ENCODE measurements at places on chromosomes 4 and X.
A peak's percentile ranks its signal among the peaks of the same experiment; 100 is the strongest.

- H3K27ac ChIP-seq: no peak overlapping the region
- DNase-seq: no peak
- no peaks in the 10 kb centered on the region for H3K4me1 ChIP-seq
- H3K4me3 ChIP-seq: no peak overlapping the region
These were observed 34.8 kb downstream of the PJA1 start for GRCh38 chrX:69130439-69130838.

GRCh38 chr4:1660948-1661677, 23.0 kb downstream of the FAM53A start:
- H3K36me3 ChIP-seq: no peaks in the 10 kb centered on the region
- H3K4me1 ChIP-seq: no peaks in the 10 kb centered on the region
- no peak for DNase-seq
- peaks cover 7% of the 10 kb centered on the region for H3K27me3 ChIP-seq

GRCh38 chr4:3013839-3014350, 50.5 kb downstream of the GRK4 start:
- peaks cover 13% of the 10 kb centered on the region for H3K27me3 ChIP-seq
- H3K4me1 ChIP-seq: no peaks in the 10 kb centered on the region
- no peak overlapping the region for H3K27ac ChIP-seq
- no peak overlapping the region for H3K4me3 ChIP-seq
- DNase-seq: no peak

DNA sequence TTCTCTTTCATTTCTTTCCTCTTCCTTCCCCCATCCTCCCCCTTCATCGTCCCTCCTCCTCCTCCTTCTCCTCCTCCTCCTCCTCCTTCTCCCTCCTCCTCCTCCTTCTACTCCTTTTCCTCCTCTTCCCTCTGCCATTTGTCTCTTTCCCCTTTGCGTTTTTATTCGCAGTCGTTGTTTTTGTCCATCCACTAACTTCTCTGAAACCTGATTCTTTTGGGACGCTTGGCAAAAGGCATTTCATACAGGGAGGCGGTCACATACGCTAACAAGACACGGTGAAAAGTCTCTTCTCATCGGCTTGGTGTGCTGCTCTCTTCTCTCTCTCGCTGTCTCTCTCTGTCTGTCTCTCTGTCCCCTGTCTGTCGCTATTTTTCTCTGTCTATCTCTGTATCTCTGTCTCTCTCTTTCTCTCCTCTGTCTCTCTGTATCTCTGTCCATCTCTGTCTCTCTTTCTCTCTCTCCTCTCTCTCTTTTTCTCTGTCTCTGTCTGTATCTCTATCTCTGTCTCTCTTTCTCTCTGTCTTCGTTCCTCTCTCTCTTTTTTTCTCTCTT, 5.4 kb upstream of the SHOX start:
- H3K27ac ChIP-seq: no peak overlapping the region
- H3K4me1 ChIP-seq: no peaks in the 10 kb centered on the region
- H3K36me3 ChIP-seq: no peaks in the 10 kb centered on the region
- no peak for DNase-seq
- H3K4me3 ChIP-seq: no peak overlapping the region
- H3K27me3 ChIP-seq: peaks cover 44% of the 10 kb centered on the region

GRCh38 chrX:12970691-12971202, 4.2 kb upstream of the TMSB4X start:
- no peaks in the 10 kb centered on the region for H3K27me3 ChIP-seq
- peak; percentile 45 for DNase-seq

DNA sequence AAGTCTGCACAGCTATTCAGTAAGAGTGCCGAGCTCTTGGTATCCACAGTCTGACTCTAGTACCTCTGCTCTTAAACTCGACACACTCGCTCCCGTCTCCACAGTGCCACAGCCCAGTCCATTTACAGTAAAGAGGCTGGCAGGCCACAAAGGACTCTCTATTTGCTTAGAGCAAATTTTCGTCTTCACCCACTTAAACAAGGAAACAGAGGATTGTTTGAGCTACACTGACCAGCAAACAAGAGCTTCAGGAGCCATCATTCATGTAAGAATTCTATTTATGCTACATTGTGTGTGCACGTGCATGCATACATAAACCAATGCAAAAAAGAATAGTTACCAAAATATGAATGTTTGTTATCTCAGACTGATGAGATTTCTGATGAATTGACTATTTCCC, 290.2 kb downstream of the USP46 start:
- H3K27me3 ChIP-seq: no peaks in the 10 kb centered on the region
- H3K4me1 ChIP-seq: no peaks in the 10 kb centered on the region
- no peak overlapping the region for H3K4me3 ChIP-seq
- no peaks in the 10 kb centered on the region for H3K36me3 ChIP-seq
- DNase-seq: no peak

- H3K27me3 ChIP-seq: no peaks in the 10 kb centered on the region
These were observed 68.2 kb downstream of the FAM193A start for GRCh38 chr4:2604614-2605013.

- no peaks in the 10 kb centered on the region for H3K36me3 ChIP-seq
- peaks cover 56% of the 10 kb centered on the region for H3K27me3 ChIP-seq
- no peak for DNase-seq
- H3K4me1 ChIP-seq: no peaks in the 10 kb centered on the region
- no peak overlapping the region for H3K27ac ChIP-seq
These were observed 43.2 kb upstream of the NKX1-1 start for GRCh38 chr4:1449475-1449832.

- no peak overlapping the region for H3K27ac ChIP-seq
- no peaks in the 10 kb centered on the region for H3K36me3 ChIP-seq
- H3K4me1 ChIP-seq: no peaks in the 10 kb centered on the region
- no peak for DNase-seq
- H3K4me3 ChIP-seq: no peak overlapping the region
- no peaks in the 10 kb centered on the region for H3K27me3 ChIP-seq
These were observed 401.2 kb upstream of the CNKSR2 start for GRCh38 chrX:20973038-20973437.

DNA sequence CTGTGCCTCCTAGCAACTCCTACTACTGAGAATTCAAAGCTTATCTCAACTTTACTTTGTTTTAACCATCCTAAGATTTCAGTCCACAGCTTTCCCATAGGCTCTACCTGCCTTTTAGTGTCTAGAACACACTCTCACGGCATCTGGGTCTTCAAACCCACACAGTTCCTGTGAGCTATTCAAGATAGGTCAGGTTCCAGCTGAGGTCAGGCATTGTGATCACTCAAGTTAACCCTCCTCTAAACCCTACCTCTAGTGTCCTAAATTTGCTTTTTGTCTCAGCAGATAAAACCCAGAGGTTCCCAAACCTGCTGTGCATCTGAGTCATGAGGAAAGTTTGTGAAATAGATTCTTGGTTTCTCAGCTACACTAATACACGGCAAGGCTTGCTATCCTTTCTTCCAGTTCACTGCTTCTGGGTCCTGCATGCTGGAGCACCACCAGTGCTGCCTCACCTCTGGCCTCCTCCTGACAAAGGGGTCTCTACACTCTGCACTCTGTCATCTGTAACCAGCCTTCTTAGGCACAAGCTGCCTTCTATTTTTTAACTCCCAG, 324.6 kb upstream of the MAGEB2 start:
- H3K27ac ChIP-seq: no peak overlapping the region
- H3K4me1 ChIP-seq: no peaks in the 10 kb centered on the region
- no peaks in the 10 kb centered on the region for H3K36me3 ChIP-seq
- H3K4me3 ChIP-seq: no peak overlapping the region
- peaks cover 3% of the 10 kb centered on the region for H3K27me3 ChIP-seq

DNA sequence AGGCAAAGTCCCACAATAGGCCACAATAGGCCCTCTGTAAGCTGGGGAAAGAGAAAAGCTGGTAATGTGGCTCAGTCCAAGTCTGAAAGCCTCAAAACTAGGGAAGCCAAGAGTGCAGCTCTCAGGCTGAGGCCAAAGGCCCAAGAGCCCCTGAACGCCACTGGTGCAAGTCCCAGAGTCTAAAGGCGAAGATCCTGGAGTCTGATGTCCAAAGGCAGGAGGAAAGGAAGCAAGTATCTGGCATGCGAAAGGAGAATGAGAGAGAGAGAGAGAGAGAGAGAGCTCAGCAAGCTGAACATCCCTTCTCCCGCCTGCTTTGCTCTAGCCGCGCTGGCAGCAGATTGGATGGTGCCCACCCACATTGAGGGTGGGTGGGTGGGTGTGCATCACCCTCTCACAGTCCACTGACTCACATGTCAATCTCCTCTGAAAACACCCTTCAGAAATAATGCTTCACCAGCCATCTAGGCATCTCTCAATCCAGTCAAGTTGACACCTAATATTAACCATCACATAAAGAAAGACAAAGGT, 30.9 kb upstream of the ELF2 start:
- no peaks in the 10 kb centered on the region for H3K27me3 ChIP-seq
- no peak overlapping the region for H3K4me3 ChIP-seq
- H3K27ac ChIP-seq: no peak overlapping the region
- no peaks in the 10 kb centered on the region for H3K36me3 ChIP-seq

GRCh38 chr4:26284536-26284935, 36.3 kb upstream of the RBPJ start:
- DNase-seq: no peak
- no peaks in the 10 kb centered on the region for H3K4me1 ChIP-seq
- no peaks in the 10 kb centered on the region for H3K36me3 ChIP-seq
- H3K27ac ChIP-seq: no peak overlapping the region
- H3K4me3 ChIP-seq: no peak overlapping the region
- peaks cover 3% of the 10 kb centered on the region for H3K27me3 ChIP-seq

DNA sequence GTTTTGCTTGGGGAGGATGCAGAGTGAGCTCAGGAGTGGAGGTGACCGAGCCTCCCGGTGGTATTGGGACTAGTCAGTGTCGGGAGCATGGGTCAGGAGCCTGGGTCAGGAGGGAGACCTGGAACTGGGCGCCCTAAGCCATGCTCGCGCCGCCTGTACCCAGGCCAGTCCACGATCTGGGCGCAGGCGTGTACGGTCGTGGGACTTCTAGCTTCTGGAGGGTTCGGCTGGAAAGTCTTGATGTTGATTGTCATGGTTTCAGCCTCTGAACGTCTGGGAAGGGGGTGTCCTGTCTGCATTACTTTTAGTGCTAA, 244 bp downstream of the EIF2S3 start:
- H3K36me3 ChIP-seq: peaks cover 12% of the 10 kb centered on the region
- DNase-seq: no peak
- H3K27ac ChIP-seq: peak overlapping the region; percentile 91
- H3K4me1 ChIP-seq: peaks cover 2% of the 10 kb centered on the region
- H3K4me3 ChIP-seq: peak overlapping the region; percentile 88

GRCh38 chr4:147768113-147768512, 36.2 kb downstream of the ARHGAP10 start:
- no peaks in the 10 kb centered on the region for H3K4me1 ChIP-seq
- H3K36me3 ChIP-seq: no peaks in the 10 kb centered on the region
- no peak overlapping the region for H3K4me3 ChIP-seq
- no peaks in the 10 kb centered on the region for H3K27me3 ChIP-seq
- no peak overlapping the region for H3K27ac ChIP-seq
- DNase-seq: no peak

- H3K4me3 ChIP-seq: no peak overlapping the region
- H3K27ac ChIP-seq: no peak overlapping the region
- H3K36me3 ChIP-seq: peaks cover 14% of the 10 kb centered on the region
- no peaks in the 10 kb centered on the region for H3K27me3 ChIP-seq
These were observed 36.9 kb downstream of the LAMTOR3 start for GRCh38 chr4:99857307-99857706.

DNA sequence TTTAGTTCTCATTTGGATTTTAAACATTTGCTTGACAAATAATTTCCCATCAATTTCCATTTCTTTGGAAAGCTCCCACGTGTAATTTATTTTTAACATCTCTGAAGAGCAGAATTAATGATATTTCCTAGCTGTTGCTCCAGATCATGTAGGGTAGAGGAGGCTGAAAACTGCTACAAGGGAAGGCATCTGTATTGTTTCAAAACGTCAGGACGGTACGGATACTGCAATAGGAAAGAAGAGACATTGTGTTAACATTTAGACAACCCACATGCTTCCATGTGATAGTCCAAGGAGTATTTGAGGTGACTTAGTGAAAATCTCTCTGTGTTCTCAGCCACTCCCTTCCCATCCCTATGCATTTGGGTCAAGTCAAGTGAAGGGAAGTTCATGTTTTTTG, 15.4 kb upstream of the ADH1B start:
- H3K27me3 ChIP-seq: peaks cover 3% of the 10 kb centered on the region
- H3K27ac ChIP-seq: no peak overlapping the region
- no peaks in the 10 kb centered on the region for H3K36me3 ChIP-seq
- H3K4me1 ChIP-seq: no peaks in the 10 kb centered on the region

- no peaks in the 10 kb centered on the region for H3K36me3 ChIP-seq
- H3K27ac ChIP-seq: no peak within 1 kb of the TSS
- DNase-seq: no peak
These were observed at the start of gene SRPX2 for GRCh38 chrX:100643956-100644860. Gene SRPX2 (plus strand): TSS chrX:100644199. CDS start chrX:100646323, 2,124 bp downstream.

- no peak overlapping the region for H3K4me3 ChIP-seq
- no peaks in the 10 kb centered on the region for H3K4me1 ChIP-seq
- DNase-seq: no peak
- H3K27me3 ChIP-seq: no peaks in the 10 kb centered on the region
- H3K27ac ChIP-seq: no peak overlapping the region
These were observed 107.7 kb upstream of the LRPAP1 start for GRCh38 chr4:3639613-3640586.

DNA sequence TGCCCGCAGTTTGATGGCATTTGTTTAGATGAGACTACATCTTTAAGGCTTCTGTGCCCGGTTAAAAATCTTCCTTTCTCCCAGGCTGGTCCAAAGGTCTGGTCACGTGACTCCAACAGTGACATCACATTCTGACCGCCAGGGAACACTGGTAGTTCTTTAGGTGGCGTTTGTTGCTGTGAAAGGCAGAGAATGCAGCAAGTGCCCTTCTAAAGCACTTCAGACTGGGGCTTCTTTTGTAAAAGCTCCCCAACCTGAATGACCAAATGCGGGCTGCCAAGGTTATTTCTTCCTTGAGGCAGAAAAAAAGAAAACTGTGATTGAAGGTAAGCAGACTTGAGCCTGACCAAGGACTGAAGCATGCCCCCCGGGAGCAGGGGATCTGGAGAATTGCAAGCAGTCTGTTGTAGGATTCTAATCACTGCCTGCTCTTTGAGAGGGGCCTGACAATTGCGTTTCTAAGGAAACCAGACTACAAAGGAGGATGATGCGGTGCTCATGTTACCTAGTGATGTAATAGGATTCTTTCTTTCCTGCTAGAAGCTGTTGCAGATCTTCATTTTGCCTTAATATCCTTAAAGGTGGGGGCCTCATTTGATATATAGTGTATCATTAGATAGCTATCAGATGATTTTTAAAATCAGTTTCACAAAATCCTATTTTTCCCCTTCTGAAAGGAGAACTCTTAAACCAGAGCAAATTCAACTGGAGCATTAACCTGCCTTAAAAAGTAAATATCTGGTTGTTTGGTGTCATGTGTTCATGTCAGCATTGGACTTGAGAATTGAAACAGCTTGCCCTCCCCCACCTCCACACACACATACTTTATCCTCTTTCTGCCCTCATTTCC, 133.1 kb downstream of the AKAP4 start:
- no peak for DNase-seq
- no peak overlapping the region for H3K27ac ChIP-seq
- H3K4me1 ChIP-seq: no peaks in the 10 kb centered on the region
- H3K27me3 ChIP-seq: no peaks in the 10 kb centered on the region
